ENCODE measurements at places on chromosomes 7 and 10.

DNA sequence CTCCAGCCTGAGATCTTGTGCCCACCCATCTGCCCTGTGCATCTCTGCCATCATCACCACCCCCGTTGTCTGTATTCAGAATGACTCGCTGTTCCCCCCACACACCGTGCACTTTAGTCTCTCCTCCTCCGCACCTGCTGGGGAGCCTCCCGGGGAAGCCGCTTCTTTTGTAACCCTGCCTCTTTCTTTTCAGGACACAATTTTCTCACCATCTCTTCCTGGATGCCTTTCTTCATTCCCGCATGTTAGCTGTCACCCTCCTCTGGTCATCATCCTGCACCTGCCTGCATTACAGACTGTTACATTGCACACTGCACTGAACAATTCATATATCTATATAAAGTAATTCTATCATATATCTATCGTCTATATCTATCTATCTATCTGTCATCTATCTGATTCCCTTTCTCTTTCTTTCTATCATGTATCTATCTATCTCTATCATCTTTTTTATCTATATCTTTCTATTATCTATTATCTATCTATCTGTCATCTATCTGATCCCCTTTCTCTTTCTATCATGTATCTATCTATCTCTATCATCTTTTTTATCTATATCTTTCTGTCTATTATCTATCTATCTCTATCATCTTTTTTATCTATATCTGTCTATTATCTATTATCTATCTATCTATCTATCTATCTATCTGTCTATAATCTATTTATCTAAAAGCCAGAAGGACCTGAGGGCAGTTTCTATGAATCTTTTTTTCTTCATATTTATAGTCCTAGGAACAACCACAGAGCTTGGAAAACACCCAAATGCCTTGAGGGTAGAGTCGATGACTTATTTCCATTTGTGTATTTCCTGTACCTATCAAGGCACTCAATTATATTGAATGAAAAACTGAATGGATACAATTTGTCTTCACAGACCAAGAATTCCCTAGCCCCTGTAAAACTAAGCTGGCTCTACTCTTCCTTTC lies 642.5 kb downstream of the ACTR3B start:
- no peak for DNase-seq

DNA sequence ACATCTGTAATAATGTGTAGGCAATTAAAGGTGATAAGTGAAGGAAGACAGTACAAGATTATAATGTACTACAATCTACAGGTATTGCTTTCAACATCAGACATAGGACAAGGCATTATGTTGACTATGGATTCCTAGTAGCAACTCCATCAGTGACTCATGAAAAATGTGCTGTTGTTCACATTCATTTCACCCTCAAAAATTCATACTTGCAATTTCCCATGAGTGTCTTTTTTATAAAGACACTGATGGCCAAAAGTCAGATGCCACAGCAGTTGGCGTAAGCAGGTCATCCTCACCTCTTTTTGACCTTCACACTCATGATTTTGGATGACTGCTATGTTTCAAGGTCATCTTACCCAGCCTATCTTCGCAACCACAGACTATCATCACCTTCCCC lies 100.0 kb upstream of the AMPH start:
- peak; percentile 56 for DNase-seq

DNA sequence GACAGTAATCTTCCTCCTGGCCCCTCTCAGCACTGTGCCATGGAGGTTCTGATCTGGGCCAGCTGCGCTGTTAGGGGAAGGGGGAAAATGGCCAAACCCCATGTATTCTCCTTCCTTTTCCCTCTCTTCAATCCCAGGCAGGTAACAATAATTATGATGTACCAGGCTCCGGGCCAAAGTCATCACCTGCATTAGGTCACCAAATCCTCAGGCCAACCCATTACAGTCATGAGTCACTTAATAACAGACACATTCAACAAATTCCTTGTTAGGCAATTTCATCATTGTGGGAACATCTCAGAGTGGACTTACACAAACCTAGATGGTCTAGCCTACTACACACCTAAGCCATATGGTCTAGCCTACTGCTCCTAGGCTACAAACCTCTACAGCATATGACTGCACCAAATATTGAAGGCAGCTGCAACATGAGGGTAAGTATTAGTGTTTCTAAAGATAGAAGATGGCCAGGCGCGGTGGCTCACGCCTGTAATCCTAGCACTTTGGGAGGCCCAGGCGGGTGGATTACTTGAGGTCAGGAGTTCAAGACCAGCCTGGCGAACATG lies 2.2 kb upstream of the HSPB1 start:
- peak; percentile 77 for DNase-seq

DNA sequence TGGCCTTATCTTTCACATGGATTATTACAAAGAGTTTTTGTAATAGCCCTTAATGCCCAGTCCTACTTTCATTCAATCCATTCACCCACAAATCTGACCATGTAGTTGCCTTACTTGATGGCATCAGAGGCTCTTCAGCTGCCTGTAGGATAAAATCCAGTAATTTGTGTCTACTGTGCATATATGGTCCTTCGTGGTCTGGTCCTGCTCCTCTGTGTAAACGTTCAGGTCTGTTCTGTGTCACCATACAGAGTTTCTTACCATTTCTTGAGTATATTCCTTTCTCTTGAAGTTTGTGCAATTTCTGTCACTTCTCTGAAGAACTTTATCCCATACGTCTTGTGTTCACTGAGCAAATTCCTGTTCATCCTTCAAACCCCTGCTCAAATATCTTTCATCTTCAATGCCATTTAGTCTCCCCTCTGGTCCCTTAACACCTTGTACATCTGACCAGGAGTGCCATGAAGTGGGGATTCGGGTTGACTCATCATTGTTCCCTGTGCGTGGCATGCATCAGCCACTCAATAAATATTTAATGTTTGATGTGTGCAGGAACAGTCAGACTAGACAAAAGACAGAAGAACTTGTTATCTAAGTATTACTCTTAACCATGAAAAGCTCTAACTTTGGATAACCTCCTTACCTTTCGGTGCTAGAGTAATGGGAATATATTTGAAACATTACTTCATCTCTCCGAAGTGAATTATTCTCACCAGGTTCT lies 98.6 kb upstream of the RPA3 start:
- DNase-seq = no peak

DNA sequence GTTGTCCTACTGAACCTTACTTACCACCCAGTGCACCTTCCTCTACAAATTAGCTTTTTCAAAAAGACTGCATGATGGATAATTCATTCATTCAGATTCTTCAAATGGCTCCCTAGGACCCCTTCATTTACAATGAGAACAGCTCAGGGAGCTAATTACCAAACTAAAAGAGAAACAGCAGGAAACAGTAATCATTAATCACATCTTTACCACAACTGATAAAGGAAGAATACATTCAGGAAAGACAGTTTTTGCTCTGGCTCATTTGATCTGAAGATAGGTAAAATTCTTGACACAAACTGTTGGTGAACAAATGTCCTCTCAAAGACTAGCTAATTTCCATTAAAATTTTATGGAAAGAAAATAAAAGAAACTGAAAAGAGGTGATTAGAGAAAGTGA lies 1652.7 kb upstream of the LRRTM3 start:
- DNase-seq = no peak

- DNase-seq = peak; percentile 48
These were observed at the start of gene ECHDC3 for GRCh38 chr10:11742009-11742778. Gene ECHDC3 (plus strand): TSS chr10:11742382. CDS start chr10:11742577, 195 bp downstream.

DNA sequence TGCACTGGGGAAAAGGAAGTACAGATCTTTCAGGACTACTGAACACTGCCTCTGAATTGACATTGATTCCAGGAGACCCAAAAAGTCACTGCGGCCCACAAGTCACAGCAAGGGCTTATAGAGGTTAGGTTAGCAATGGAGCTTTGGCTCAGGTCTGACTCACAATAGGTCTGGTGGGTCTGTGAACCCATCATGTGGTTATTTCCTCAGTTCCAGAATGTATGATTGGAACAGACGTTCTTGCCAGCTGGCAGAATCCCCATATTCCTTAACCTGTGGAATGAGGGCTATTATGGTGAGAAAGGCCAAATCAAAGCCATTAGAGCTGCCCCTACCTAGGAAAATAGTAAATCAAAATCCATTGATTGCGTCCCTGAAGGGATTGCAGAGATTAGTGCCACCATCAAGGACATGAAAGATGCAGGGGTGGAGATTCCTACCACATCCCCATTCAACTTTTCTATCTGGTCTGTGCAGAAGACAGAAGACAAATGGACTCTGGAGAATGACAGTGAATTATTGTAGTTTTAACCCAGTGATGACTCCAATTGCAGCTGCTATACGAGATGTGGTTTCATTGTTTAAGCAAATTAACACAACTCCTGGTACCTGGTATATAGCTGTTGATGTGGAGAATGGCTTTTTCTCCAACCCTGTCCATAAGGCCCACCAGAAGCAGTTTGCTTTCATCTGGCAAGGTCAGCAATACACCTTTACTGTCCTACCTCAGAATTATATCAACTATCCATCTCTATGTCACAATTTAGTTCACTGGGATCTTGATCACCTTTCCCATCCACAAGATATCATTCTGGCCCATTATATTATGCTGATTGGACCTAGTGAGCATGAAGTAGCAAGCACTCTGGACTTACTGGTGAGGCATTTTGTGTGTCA lies 44.5 kb upstream of the PIK3CG start:
- no peak for DNase-seq

DNA sequence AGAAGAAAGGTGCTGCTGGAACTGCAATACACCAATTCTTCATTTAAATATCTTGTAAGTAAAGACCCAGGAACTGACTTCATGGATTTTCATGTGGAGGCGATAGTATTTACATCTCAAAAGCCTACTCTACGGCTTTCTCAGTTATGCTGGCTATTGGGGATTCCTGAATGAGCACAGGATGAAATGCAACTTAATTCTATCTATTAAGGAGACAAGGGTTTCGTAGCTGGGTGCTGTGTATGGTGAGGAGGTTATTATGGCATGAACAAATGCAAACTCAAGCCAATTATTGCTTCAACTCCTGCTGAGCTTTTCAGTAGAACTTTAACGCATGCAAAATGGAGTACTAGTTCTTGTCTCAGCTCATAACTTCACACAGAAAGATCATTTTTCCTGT lies 251.2 kb downstream of the SORCS1 start:
- no peak for DNase-seq

- DNase-seq = no peak
These were observed 71.7 kb downstream of the KIF20B start for GRCh38 chr10:89773081-89773480.

DNA sequence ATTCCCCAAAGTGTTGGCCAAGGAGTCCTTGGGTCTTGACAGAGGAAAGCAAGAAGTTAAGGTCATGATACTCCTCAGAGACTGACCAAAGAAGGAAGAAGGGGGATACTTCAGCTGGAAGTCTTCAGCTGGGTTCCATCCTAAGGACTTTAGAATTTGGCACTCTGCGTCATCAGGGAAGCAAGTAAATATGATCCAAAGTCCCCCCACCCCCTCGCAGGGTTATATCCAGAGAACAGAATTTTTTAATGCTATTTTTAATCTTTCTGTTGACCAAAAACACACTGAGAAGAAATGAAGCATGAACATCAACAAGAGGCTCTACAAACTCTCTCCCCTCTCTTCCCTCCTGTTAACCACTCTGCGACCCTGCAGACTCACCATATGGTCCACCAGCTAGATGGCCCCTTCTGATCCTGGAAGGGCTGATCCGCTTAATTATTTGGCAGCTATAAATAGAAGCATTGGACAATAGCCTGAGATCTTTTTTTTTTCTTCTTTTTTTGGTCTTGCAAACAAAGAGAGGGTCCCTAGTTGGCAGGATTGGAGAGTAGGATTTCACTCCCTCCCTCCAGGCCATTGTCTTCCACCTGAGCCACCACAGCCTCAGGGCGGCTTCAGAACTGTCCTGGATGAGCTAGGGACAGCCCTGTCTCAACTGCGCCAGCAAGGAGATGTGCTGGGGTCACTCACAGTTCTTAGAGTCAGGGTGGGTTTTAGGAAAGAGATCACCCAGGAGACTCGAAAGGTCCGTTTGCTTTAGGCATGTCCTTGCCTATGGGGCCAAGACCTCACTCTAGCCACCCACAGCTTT lies 196.0 kb downstream of the KCNMA1 start:
- no peak for DNase-seq

DNA sequence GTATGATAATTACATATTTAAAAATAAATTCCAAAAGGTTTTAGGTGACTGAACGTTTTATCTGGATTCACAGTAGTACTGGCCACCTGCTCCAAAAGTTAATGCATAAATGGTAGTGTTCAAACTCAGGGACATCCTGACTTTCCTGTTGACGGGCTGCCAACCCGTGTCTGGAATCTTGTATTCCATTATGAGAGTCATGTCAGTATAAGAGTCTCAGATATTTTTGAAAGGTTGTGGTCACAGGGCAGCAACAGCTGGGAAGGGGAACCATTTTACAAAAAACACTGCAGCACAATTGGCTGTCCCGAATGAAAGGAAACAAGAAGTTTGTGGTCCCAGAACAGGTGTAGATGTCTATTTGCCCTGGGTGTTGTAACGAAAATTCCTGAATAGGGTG lies 2.8 kb downstream of the TDRD1 start:
- no peak for DNase-seq

- DNase-seq = no peak
These were observed 17.6 kb downstream of the ANXA11 start for GRCh38 chr10:80187465-80188409.

DNA sequence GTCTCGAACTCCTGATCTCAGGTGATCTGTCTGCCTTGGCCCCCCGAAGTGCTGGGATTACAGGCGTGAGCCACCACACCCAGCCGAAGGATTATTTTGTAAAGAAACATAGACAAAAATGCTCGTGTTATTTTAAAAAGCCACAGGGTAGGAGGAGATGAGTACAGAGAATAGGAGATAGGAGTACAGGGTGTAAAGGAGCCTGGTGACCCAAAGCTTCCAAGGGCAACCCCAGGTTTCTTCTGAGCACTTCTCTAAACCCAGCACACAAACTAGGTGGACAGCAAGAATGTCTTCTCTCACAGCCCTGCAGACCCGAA lies 54.7 kb downstream of the ZNF467 start:
- no peak for DNase-seq

DNA sequence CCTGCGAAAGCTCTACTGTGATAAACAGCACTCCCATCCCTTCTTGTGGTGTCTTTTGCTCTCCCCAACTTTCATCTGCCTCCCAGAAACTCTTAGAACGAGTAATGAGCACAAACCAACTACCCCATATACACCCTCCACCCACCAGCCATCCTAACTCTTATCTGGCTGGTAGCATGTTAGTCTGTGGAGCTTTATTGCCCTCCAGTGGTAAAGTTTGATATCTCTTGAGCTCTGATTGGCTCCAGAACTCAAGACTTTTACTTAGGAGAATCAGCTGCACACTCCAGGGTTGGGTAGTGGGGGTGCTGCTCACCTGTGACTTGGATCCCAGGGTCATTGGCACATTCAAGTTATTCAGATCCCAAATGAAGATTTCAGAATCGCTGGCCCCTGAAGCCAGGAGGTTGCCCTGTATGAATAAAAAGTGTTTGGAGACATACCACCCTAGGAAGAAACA lies 10.9 kb downstream of the SEC31B start:
- DNase-seq = peak; percentile 70

- peak; percentile 29 for DNase-seq
These were observed 851 bp upstream of the GOT1 start for GRCh38 chr10:99431190-99431760.

DNA sequence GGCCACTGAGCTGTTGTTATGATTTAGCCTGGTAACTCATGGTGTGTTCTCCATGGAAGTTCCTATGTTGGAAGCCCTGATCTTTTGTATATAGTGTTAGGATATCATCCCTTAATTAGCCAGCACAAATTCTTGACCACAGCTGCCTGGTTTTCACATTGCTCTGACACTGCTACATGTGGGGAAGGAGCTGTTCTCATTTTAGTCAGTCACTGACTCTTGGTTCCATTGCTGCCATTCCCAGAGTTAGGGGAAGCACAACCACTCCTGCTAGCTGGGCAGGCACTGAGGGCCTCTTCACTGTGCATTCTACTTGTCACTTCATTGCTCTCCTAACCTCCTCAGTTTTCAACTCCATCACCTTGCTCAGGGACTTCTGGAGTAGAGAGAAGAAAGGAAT lies 98.4 kb upstream of the GJD4 start:
- DNase-seq = no peak

Measured in fibroblast of skin of scalp (primary cell).